ENCODE measurements at places on chromosomes 11 and 22. TPM values are rescaled to one million over a fixed set of nuclear protein-coding genes. Genes with fewer than 3 reads are reported as not detected.

MYOD1 gene
- not detected for total RNA-seq

EXT2 gene
- 100 TPM for total RNA-seq

CD3D gene
- total RNA-seq = not detected

OR8A1 gene
- not detected for total RNA-seq

RIMBP3B gene
- total RNA-seq = 0.09 TPM

SELENOO gene
- total RNA-seq = 15.5 TPM

HSPB2 gene
- total RNA-seq = 3.3 TPM

C1QTNF5 gene
- total RNA-seq = 90.8 TPM

ARSA gene
- 30.3 TPM for total RNA-seq

OR51A7 gene
- total RNA-seq = not detected

IGLL5 gene
- total RNA-seq = not detected

ANO9 gene
- not detected for total RNA-seq

MYBPC3 gene
- total RNA-seq = not detected

GLYATL1 gene
- not detected for total RNA-seq

C22orf23 gene
- 0.54 TPM for total RNA-seq

LARGE2 gene
- total RNA-seq = not detected

KCNJ1 gene
- total RNA-seq = 0.25 TPM

PRR33 gene
- not detected for total RNA-seq

HTATIP2 gene
- 27.9 TPM for total RNA-seq

B3GAT1 gene
- not detected for total RNA-seq

ETS1 gene
- total RNA-seq = 35.5 TPM

PLAAT4 gene
- total RNA-seq = 16.6 TPM

OMP gene
- total RNA-seq = 1.1 TPM

TSGA10IP gene
- total RNA-seq = not detected

TRIM48 gene
- not detected for total RNA-seq

CSTF3 gene
- total RNA-seq = 35.4 TPM

DTX4 gene
- total RNA-seq = 0.57 TPM

MYO18B gene
- total RNA-seq = 0.08 TPM

C11orf21 gene
- total RNA-seq = not detected

CCDC87 gene
- total RNA-seq = 0.45 TPM

RPS13 gene
- total RNA-seq = 695 TPM

FAM111B gene
- 42.9 TPM for total RNA-seq

YPEL4 gene
- total RNA-seq = 1.7 TPM

RPS25 gene
- total RNA-seq = 796 TPM

Data from fibroblast of the aortic adventitia (primary cell).